ENCODE measurements at places on chromosomes 12 and 14.

- no peak for DNase-seq
These were observed 87.1 kb upstream of the ATF7IP start for GRCh38 chr12:14278294-14278953.

- no peak for DNase-seq
These were observed 51.3 kb downstream of the AMN start for GRCh38 chr14:102973706-102974285.

GRCh38 chr14:74858022-74858421 is 17.9 kb downstream of the PROX2 start:
- no peak for DNase-seq

- DNase-seq: no peak
These were observed 42.7 kb downstream of the GTF2A1 start for GRCh38 chr14:81178063-81178462.

GRCh38 chr14:34920339-34920738 is 45.2 kb upstream of the BAZ1A start:
- DNase-seq: no peak

DNA sequence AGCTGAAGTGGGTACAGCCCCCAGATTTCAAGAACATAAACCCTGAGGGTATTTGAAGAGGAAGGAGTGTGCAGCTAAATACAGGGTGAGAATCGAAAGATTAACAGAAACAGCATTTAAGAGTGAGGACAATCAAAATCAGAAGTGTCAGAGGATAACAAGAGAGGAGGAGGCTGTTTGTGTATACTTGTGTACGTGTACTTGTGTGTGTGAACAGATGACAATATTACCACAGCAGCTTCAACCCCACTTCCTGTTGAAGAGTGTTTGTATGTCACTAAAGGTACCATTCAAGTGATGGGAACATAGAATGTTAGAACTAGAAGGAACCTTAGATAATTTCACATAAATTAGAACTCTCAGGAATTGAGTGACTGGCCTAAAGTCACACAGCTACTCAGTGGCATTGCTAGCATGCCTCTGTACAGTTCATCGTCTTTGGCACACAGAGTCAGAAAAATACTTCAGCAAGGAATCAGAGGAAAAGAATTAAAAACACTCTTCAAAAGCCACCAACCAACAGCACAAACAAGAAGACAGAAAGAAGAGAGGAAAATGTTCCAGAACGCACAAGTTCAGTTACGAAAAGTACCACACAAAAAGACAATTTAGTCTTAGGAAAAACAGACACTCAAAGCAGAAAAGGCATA is 164.3 kb upstream of the BCL2L14 start:
- no peak for DNase-seq

GRCh38 chr12:132339856-132340255 is 10.5 kb upstream of the GALNT9 start:
- no peak for DNase-seq

- DNase-seq: no peak
These were observed 2.8 kb upstream of the MYL2 start for GRCh38 chr12:110923192-110923591.

- DNase-seq: no peak
These were observed 2.5 kb upstream of the RAP1B start for GRCh38 chr12:68608191-68608590.

GRCh38 chr12:69415471-69416275 is 54.5 kb upstream of the FRS2 start:
- no peak for DNase-seq

- no peak for DNase-seq
These were observed 107.5 kb downstream of the DAD1 start for GRCh38 chr14:22481546-22481945.

DNA sequence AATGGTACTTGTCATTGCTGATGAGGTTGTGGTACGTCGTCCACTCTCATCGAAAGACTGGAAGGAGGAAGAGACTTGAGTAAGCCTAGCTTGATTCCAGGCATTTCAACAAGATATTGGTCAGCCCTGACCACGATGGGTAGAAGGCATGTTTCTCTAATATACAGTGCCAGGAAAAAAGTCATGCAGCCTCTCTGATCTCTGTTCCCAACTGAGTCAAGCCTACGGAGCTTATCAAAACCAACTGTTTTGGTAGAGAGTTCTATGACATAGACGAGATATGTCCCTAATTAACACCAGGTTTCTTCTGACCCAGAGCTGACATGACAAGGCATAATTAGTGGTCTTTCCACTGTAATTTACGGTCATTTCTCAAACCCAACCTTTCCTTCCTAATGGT is 58.5 kb downstream of the NIN start:
- DNase-seq: no peak

DNA sequence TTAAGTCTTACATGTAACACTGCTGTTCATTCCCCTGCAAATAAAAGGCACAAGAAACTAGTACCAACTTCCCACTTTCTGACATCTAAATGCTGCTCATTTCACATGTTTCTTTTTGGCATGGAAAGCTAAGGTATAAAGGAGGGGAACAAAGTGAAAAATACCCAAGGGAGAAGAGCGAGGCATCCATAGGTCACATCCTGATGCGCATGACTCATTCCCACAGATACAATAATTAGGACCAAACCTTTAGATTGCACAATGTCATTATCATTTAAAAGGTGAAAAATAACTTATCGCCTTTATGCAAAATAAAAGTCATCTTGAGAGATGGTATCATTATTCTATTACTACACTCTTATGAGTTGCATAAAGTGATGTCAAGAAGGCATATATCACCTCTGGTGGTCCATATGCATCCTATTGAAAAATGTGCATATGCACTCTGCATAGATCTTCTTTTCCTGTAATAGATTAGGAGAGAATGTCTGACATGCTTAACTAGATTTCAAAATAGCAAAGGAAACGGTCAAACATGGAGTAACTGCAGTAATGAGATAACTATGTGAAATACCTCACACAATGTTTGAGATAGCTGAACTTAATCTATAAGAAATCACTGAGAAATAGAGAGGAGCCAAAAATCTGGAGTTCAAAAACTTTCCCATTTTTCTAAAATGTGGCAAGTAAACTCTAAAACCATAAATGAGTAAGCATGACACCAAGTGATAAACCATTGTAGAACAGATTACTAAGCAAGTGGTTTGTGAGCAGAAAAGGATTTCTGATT is 382.5 kb upstream of the TMTC1 start:
- DNase-seq: no peak

GRCh38 chr12:75812271-75813018 is 219.1 kb downstream of the PHLDA1 start:
- DNase-seq: peak; percentile 9

- DNase-seq: no peak
These were observed 14.2 kb downstream of the FKBP3 start for GRCh38 chr14:45120096-45120495.

DNA sequence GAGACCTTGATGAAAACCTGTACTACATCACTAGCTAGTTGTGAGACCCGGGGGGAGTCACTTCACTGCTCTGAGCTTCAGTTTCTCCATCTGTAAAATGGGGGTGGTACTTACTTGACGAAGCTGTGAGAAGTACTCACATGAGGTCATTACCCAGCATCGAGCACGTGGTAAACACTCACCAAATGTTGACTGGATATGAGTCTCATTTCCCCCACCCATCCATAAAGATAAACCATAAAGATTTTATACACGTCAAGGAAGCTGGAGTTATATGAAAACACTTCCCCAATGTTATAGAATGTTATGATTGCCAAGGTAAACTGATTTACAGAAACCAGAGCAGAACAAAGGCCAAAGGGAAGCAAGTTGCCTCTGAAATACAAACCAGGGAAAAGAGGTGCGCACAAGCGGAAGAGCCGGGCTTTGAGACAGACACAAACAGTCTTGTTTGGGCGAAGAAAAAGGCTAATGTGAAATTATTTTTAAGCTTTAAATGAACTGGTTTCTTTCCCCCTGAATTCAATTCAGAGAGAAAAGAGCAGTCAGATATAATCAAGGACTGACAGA is 536.8 kb downstream of the MED13L start:
- DNase-seq: no peak

DNA sequence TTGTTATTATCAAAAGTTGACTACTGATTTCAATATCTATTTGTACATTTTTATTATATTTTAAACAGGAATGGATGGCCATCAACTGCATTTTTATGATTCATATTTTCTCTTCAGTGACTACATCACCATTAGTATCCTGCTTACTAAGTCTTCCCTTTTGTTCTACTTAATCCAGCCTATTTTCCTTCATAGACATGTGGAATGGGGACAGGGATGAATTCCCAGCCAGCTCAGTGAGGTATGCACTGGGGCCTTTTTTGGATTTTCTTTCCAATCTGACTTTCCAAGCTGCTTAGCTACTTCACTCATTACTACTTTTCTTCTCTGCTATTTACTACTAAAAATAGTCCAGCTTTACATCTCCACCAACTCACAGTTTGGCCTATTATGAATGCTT is 38.4 kb downstream of the AKAP6 start:
- no peak for DNase-seq

- DNase-seq: no peak
These were observed 90.4 kb upstream of the OTX2 start for GRCh38 chr14:56900726-56901125.

GRCh38 chr12:75908961-75909605 is 122.5 kb downstream of the PHLDA1 start:
- DNase-seq: peak; percentile 59

- DNase-seq: no peak
These were observed 37.9 kb downstream of the KIAA0586 start for GRCh38 chr14:58465421-58465820.

- no peak for DNase-seq
These were observed 154.5 kb downstream of the EGLN3 start for GRCh38 chr14:33796356-33796755.

GRCh38 chr12:42237052-42237852 is 796 bp downstream of the YAF2 start:
- peak; percentile 68 for DNase-seq

- DNase-seq: no peak
These were observed 475.8 kb upstream of the TMEM132C start for GRCh38 chr12:127791217-127791616.

- no peak for DNase-seq
These were observed 14.3 kb downstream of the B4GALNT3 start for GRCh38 chr12:473863-474577.

DNA sequence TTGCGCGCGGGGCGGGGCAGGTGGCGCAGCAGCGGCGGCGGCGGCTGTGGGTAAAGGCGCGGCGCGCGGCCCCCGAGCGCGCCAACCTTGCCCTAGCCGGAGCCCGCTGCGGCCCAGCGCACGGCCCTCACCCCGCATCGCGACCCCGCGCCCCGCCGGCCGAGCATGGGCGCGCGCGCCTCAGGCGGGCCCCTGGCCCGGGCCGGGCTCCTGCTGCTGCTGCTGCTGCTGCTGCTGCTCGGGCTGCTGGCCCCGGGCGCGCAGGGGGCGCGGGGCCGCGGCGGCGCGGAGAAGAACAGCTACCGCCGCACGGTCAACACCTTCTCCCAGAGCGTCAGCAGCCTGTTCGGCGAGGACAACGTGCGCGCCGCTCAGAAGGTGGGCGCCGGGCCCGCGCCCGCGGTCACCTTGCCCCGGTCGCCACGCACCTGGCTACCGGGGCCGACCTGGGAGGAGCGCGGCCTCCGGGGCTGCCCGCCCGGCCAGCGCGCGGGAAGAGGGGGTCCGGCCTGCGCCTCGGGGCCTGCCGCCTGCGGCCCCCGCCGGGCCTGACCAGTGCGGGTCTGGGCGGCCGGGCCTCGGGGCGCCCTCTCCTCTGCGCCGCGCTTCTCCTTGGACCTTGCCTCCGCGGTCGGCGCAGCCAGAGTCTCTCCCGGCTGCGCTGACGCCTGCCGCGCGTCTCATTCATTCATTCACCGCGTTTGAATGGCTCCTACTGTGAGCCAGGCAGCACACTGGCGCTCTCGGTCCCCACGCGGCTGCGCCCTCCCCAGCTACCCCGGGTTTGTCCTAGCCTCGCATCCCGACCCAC is at the start of gene BRI3BP:
TSS of gene BRI3BP (plus strand) at position 20 of the 811 bp plus-strand sequence. CDS start at position 166, 146 bp downstream.
- DNase-seq: no peak

All from DMS153 (cell line).